ENCODE measurements at places on chromosomes 4 and X.

DNA sequence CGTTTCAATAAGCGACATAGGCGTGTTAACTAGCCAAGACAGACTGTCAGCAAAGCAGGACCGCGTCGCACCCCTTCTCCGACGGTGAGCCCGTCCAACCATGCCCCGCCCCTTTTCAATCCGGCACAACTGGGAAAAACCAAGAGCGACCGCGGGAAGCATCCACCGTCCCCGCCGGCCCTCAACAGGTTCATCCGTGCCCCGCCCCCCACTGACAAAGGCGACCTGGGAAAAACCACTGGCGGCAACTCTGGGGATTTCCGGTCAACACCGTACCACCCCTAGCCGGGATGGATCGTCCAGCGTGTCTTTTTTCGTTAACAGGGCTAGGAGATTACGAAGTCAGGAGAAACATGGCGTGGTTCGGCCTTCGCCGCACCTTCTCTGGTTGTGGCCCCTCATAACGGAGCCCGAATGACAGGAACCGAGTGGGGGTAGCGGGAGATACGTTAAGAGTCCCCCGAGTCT is 377 bp downstream of the TIMM17B start:
- DNase-seq, result peak; percentile 66

DNA sequence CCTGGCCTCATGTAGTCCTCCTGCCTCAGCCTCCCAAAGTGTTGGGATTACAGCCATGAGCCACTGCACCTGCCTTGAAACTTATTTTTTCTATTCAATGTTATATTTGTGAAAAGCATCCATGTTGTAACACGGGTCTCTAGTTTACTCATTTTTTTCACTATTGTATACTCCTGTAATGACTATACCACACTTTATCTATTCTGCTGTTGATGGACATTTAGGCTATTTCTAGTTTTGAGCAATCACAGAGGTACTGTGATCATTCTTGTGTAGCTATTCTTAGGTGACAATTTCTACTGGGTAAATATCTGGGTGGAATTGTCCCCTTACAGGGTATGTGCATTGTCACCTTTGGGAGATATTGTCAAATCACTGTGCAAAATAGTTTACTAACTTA is 3.6 kb downstream of the DRP2 start:
- no peak for DNase-seq

DNA sequence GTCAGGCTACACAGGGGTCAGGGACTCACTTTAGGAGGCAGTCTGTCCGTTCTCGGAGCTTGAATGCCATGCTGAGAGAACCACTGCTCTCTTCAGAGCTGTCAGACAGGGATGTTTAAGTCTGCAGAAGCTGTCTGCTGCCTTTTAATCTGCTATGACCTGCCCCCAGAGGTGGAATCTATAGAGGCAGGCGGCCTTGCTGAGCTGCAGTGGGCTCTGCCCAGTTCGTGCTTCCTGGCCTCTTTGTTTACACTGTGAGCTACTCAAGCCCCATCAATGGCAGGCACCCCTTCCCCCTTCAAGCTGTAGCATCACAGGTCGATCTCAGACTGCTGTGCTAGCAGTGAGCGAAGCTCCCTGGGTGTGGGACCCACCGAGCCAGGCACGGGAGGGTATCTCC is 31.5 kb upstream of the UNC5C start:
- no peak for DNase-seq

DNA sequence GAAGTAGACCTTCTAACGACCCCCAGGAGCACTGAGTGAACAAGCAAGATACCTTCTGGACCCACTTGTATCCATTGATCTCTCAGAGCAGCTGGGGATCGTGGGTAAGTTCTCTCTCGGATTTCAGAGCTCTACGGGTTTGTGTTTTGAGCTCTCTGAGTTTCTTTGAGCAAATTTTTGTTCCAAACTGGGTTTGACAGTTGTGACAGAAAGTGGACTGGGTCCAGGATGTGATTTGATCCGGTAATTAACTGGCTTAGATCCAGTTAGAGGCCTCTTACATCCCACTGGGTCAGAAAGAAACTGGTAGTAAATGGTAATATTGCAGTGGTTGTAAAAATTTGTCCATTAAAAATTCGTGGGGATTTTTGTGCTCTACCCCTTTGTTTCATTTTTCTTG is 459.2 kb downstream of the INPP4B start:
- no peak for DNase-seq

- no peak for DNase-seq
Observed at GRCh38 chr4:8537041-8537461, 43.1 kb upstream of the GPR78 start.

DNA sequence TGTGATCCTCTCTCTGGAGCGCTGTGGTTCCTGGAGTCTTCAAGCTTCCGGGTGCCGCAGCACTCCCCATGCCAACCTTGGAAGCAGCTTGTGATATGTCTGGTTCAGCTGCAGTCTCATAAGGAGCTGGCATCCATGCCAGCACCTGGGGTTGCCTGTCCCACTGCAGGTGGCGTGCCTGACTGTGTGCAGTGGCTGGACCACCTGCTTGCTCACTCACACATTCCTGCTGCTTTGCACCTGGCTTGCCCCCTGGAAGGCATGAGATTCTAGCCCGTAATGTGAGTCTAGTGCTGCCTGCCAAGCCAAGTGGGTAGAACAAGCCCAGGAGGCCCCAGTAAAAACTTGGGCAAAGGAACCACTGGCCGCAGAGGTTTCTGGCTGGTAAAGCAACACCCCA is 687.2 kb upstream of the AADAT start:
- DNase-seq, result no peak

- peak; percentile 37 for DNase-seq
Observed at GRCh38 chr4:2768124-2768523, 12.0 kb upstream of the TNIP2 start.

GRCh38 chr4:111957116-111957515 is 188.1 kb upstream of the FAM241A start:
- DNase-seq, result no peak

GRCh38 chrX:71103110-71103983 is 3.2 kb downstream of the CXorf65 start:
- no peak for DNase-seq

DNA sequence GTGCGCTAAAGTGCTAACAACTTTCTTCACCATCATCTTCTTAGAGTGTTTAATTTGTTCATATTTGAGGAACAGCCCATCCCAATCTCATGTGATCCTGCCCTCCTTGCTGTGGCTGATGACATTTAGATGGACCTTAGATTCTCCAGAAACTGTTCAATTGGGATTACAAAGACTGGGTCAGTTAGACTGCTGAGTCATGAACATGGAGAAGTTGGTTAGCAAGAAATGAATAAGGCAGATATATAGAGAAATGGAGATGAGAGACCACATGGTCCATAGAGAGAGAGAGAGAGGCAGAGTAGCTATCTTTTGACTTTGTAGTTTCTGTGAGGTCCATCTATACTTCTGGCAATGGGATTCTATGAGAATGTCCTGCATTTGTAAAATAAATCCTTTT is 275.9 kb downstream of the GLUD2 start:
- no peak for DNase-seq

GRCh38 chrX:3026074-3026815 is 15.0 kb upstream of the ARSF start:
- DNase-seq, result no peak

- DNase-seq, result no peak
Observed at GRCh38 chrX:45485719-45486118, 285.0 kb upstream of the DIPK2B start.

DNA sequence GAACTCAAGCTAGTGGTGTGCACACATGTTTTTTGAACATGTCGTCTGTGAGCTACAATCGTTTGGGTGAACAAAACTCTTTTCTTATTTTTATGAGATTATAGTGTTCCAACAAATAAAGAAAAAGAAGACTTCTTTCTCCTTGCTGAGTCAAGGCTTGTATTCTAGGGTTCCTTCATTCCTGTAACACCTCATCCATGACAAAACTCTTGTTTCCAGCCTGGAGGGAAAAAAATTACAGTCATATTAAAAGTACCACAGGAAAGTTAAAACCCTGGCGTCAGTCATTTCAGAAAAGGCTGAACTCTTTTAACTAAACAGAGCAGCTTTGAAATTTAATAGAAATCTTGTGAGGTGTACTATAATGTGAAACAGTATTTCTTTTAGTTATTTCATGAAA is 79.2 kb upstream of the BOD1L1 start:
- no peak for DNase-seq

- no peak for DNase-seq
Observed at GRCh38 chr4:174626342-174627008, 104.2 kb upstream of the HPGD start.

- DNase-seq, result no peak
Observed at GRCh38 chrX:44785652-44786051, 58.2 kb upstream of the DUSP21 start.

DNA sequence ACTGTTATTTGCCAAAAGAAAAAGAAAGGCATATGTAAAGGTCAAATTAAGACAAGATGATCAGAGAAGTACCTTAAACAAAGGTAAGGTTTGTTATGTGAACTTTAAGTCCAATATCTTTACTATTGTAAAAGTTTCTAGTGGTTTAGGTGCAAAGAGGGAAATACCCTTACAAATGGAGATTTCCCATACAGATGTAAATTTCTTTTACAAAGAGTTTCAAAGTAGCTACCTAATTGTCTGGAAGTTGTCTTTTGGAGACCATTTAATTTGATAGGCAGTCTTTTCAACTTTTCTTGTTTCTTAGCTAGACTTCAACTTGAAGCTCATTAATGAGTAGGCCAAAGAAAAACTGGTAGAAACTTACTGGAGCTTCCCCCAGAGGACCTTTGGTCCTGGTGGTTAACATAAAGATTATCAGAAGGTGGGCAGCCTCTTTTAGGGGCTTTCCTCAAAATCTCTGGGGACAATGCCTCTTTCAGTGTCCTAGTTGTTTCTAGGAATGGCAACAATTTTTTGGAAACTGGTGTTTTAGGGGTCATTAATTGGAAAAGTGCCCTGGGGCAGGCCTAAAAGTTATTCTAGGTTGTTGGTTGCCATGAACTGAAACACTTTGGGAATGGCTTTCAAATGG is 297.3 kb downstream of the GUCY2F start:
- DNase-seq, result no peak

DNA sequence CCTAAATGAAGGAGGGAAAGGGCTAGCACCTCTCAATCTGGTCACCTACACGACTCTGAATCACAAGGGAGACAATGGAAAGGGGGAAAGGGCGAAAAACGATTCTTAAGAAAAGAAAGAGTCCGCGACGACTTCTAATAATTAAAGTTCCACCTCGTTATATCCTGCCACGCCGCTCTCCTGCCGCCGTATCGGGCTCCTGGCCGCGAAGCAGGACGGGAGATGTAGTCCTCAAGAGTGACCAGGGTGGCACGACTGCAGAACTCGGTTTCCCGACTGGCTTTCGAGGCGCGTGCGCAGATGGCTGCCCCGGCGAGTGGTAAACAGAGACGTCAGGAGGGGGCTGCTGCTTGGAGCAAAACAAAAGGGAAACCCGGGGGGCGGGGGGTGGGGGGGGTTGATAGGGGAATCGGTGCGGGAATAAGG is at the start of gene FOXO4:
Gene FOXO4, plus strand, starts transcription at position 297 of the 426 bp plus-strand sequence. CDS start 678 bp downstream, outside the sequence.
- peak; percentile 93 for DNase-seq

DNA sequence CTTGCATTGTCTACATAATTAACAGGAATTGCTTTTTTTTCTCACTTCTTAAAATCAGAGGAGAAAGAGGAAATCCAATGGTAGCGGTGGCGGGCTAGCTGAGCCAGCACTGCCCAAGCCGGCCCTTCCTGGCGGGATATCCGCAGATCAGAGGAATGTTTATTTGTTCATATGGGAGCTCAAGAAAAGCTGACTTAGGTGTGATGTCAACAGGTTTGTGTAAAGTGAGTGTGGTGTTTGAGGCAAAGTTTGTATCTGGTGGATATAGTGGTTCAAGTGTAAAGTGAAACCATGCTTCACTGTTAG is 466 bp upstream of the SLC39A8 start:
- no peak for DNase-seq

GRCh38 chrX:2387614-2388239 is 113.0 kb downstream of the DHRSX start:
- DNase-seq, result no peak

DNA sequence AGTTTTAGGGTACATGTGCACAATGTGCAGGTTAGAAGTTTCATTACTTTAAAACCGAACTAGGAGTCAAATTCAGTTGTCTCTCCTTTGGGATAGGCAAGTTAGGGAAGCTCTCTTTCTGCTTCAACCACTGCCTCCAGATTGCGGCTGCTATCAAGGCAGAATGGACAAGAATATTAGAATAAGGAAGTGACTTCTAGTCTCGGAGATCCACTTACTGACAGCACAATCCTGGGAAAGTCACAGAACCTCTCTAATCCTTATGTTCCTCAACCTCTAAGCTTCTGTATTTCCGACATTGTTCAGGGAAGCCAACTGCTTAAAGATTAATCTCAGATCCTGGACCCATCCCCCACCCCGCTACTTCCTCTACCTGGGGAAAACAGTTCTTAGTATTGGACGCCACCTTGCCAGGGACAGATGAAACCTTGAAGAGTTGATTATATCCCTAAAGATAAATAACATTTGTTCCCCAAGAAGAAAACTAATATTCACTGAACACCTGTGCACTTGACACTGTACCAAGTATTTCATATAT is 2.1 kb downstream of the NUP62CL start:
- DNase-seq, result no peak

GRCh38 chr4:150264595-150265161 is 186.4 kb downstream of the DCLK2 start:
- DNase-seq, result no peak

DNA sequence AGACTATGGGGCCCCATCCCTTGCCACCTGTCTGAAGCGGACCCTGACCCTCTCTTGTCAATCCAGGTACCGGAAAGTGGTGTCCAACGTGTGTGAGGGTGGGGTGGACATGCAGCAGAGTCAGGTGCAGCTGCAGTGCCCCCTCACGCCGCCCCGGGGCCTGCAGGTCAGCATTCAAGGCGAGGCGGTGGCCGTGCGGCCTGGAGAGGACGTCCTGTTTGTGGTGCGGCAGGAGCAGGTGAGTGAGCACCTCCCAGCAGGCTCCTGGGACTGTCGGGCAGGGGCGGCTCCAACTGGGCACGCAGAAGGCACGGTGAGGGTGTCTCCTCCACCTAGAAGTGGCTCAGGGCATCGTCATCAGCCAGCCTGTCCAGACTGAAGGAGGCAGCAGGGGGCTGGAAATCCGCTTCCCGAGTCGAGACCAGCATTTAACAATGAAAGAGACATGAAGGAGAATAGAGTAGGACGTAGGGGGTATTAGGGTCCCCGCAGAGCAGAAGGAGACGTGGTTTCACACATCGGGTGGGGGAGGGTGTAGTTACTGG is 221.6 kb downstream of the AFAP1 start:
- no peak for DNase-seq

GRCh38 chr4:82748810-82749470 is 49.7 kb downstream of the SCD5 start:
- no peak for DNase-seq

GRCh38 chr4:142091691-142092182 is 455.4 kb downstream of the IL15 start:
- peak; percentile 30 for DNase-seq

DNA sequence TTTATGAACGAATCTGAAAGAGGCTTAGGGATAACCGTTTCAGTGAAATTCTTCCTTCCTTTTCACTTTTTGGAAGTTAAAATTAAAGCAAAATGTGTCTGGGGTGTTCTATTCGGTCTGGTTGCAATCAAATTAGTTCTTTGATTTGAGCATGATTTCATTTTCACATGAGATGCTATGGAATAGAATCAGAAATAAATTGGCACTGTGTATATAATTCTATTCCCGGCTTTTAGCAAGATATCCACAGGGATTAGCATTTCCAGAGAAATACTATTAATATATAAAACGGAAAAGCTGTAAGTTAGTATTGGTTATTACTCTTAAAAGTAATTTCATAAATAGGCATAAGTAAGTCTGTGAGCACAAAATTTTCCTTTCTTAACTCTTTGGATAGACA is 1676.8 kb upstream of the PCDH7 start:
- DNase-seq, result no peak

- DNase-seq, result no peak
Observed at GRCh38 chrX:151359931-151360871, 36.8 kb upstream of the VMA21 start.

- no peak for DNase-seq
Observed at GRCh38 chrX:155949098-155949497, 48.4 kb upstream of the IL9R start.

All from tibial artery (tissue), 4 donors.